ENCODE measurements at places on chromosomes 12 and 14. TPM values are rescaled to one million over a fixed set of nuclear protein-coding genes. Genes with fewer than 3 reads are reported as not detected.

DNA sequence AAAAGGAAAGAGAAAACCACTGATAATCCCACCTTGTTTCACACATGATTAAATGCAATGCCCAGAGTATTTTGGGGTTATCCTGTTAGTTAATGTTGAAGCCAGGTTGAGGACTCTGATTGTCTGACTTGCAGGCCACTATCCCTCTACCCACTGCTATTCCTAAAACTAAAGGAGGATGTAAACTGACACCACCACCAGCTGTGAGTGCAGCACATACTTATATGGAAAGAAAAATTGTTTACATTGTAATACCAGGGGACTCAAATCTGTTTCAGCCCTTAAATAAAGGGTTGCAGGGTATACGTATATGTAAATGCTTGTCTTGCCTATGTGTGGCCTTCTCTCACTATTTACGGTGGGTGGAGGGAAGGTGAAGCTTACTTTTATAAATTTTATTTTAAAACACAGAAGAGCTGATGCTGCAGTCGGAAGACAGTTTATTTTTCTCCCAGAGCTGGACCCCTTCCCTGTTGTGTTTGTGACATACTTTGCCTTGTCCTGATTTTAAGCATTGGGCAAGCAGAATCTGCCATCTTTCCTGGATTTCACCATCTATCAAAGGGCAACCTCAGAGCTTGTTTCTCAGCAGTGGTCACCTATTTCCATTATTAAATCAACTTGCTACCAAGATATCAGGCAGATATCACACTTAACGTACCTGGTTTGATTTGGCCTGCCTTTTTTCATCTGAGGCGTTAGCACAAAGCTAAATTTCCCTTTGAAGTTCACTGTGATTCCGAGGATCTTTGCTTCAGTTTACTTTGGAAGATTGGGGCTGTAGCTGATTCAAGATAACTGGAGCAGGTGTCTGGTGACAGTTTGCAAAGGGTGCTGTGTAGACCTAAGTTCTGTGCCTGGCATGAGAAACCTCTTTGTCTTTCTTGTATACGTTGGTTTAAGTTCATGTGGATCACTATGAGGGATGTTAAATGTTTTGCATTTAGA lies 25.2 kb downstream of the DAAM1 start:
- DNase-seq = no peak

The HNRNPC gene
- 537 TPM for total RNA-seq

The HOXC9 gene
- total RNA-seq = 5.7 TPM

GRCh38 chr14:56118611-56119181 lies 485 bp downstream of the PELI2 start:
- DNase-seq = no peak

The SERPINA9 gene
- total RNA-seq = not detected

DNA sequence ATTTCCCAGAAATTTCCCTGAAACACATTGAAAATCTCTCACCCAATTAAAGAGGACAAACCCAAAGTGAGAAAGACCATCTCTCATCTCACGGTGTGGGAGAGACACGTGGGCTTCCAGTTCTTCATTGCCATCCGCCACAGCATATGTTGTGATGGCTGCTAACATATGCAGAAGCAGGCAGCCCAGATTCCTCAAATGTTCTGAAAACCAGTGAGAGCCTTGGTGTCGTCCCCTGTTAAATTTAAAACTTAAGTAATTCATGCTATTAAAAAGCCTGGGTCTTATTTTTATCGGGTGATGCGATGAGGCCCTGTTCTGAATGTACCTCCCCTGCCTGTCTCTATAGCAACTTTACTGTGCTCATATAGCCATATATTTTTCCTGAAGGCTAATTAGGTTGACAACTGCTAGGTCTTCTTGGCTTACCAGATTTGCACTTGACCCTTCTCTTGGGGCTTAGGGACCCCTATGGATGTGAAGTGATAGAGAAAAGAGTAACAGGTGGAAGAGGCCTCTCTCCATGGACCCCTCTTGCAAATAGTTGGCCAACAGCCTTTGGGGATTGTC lies 2.8 kb upstream of the FGF6 start:
- DNase-seq = no peak

The RNASE7 gene
- not detected for total RNA-seq

DNA sequence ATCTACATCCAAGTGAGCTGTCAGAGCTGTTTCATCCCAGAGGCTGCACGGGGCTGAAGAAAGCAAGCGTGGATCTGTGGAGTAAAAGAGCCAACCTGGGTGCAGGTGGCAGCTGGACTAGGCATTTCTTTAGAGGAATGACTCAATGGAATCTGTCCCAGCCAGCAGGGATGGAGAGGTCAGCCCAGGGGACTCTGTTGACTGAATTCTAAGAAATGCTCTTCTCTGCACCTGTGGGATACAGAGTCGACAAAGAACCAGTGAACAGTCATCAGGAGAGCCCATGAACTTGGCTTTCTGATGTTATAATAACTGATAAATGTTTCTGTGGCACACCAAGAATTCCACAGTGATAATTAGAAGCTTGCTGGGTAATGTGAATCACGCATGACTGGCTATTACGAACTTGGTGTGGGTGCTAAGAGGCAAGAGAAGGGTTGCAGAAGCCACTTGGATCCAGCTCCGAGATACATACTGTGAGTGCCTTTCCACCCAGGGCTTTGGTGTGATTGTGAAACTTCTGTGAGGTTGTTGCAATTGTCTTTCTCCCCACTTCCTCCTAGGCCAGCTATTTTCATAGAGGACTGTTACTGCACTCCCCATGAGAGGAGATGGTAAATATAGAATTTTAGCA lies 16.2 kb downstream of the PYGL start:
- DNase-seq = no peak

- DNase-seq = no peak
Measured at GRCh38 chr14:101109981-101110728, 206.6 kb upstream of the RTL1 start.

Data from glomerular endothelial cell (primary cell).